Fibroblast of the conjunctiva (primary cell): ENCODE measurements at places on chromosomes 4 and X.
A peak's percentile ranks its signal among the peaks of the same experiment; 100 is the strongest.

GRCh38 chr4:75671802-75672421, 1.3 kb downstream of the G3BP2 start:
- DNase-seq = no peak

GRCh38 chrX:47564438-47565085, 3.6 kb downstream of the ARAF start:
- no peak for DNase-seq

GRCh38 chrX:153708415-153708814, 15.8 kb downstream of the BCAP31 start:
- DNase-seq = peak; percentile 56

DNA sequence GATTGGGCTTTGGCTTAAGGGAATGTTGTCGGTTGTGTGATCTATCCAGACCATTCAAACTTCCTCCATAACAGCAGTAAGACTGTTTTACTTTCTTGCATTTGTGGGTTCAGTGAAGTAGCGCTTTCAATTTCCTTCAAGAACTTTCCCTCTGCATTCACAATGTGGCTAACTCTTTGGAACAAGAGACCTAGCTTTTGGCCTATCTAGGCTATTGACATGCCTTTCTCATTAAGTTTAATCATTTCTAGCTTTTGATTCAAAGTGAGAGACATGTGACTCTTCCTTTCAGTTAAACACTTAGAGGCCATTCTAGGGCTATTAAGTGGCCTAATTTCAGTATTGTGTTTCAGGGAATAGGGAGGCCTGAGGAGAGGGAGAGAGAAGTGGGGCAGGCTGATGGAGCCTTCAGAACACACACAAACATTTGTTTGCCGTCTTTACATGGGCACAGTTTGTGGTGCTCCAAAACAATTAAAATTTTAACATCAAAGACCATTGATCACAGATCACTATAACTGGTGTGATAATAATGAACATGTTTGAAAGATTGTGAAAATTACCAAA, 34.1 kb downstream of the ADH5 start:
- DNase-seq = no peak
